ENCODE measurements at places on chromosomes 1 and 21.
A peak's percentile ranks its signal among the peaks of the same experiment; 100 is the strongest.

DNA sequence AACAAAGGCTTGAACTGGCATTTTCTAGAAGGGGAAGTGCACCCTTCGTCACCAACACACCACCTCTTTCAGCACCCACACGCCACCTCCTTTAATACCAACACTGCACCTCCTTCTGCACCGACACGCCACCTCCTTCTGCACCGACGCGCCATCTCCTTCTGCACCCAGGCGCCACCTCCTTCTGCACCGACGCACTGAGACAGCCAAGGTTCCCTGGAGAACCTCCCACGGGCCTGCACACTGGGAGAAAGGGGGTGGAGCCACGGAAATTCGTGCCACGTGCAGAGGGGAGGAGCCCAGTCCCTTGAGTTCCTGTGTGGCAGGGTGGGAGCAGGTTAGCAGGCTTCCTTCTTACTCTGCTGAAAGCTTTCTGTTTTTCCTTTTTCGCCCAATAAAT lies 327.9 kb upstream of the C1orf174 start:
- no peak for DNase-seq

- peak; percentile 91 for DNase-seq
Observed at GRCh38 chr21:45640888-45641479, 2.5 kb upstream of the PCBP3 start.

DNA sequence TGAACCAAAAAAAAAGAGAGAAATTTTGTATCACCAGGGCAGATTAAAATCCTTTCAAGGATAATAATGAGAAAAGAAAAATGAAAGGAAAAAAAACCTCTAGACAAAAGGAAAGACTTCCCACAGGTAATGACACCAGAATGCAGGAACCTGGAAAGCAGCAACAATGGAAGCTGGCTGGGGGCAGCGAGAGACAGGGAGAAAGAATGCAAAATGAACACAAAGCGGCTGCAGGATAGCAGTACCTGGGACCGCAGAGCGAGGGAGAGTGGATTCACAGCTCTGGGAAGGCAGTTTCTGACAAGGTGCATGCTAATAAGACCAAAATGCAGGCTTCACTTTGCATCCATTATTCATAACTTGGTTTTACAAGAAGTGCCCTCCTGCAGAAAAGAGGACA lies 349.0 kb downstream of the SIPA1L2 start:
- DNase-seq: no peak

- DNase-seq: peak; percentile 60
Observed at GRCh38 chr1:201721082-201722049, 107.6 kb upstream of the IPO9 start.

DNA sequence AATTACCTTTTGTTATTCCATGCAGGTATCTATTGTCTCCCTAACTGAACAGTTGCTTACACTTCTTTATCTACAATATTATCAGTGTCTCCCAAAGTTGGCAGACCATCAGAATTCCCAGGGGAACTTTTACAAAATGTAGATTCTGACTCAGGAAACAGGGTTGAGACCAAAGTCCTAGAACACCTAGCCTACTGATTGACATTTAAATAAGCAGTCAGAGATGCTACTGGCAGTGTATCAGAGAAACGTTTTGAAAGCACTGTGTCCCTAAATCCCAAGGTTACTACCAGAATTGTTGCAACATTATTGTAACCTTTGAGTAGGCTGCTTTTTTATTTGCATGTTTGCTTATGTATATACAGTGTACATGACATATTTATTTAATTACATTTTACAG lies 1.8 kb upstream of the F5 start:
- no peak for DNase-seq

- no peak for DNase-seq
Observed at GRCh38 chr21:38751379-38752050, 54.2 kb upstream of the ETS2 start.

GRCh38 chr1:205772607-205773032 lies 2.7 kb downstream of the RAB29 start:
- no peak for DNase-seq

DNA sequence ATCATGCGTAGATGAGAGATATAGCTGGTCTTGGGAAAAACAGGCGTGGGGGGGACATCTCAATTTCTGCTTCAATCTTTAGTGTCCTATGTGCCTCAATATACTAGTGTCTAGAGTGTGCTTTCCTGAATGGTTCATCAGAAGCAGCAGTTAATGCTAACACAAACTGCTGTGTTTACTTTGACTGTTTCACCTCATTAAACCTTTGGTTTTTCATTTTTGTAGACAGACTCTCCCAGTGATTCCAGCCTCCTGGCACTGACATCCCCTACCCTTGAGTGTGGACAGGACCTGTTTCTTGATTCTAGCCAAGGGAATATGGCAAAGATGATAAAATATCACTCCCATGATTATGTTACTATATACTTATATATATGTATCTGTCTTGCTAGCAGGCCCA lies 37.6 kb downstream of the ZYG11A start:
- DNase-seq: no peak

GRCh38 chr1:245310571-245311531 lies 156.1 kb downstream of the KIF26B start:
- DNase-seq: peak; percentile 45

DNA sequence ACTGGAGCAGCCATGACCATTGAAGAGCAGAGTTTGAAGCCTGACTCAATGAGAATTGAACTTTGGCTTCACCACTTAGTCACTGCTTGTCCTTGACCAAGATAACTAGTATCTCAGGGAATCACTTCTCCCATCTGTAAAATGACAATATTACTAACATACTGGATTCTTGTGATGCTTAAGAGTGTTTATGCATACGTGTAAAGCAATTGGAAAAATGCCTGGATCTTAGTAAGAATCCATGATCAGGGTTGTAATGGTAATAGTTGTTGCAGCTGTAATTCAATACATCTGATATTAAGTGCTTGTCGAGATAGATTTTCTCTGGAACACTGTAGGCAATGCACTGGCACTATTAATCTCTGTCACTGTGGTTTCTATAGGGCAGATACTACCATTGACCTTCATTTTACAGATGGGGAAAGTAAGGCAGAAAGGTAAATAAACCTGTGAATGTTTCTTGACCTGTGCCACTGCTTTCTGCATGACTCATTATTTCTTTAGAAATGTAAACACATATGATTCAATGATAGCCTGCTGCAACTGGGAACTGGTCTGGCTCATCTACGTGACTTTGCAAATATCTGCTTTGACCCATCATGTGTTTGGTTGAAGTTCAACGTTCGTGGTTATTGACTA lies 662.5 kb downstream of the PLA2G4A start:
- DNase-seq: no peak

- peak; percentile 73 for DNase-seq
Observed at GRCh38 chr1:54506594-54506993, 41.4 kb upstream of the ACOT11 start.

DNA sequence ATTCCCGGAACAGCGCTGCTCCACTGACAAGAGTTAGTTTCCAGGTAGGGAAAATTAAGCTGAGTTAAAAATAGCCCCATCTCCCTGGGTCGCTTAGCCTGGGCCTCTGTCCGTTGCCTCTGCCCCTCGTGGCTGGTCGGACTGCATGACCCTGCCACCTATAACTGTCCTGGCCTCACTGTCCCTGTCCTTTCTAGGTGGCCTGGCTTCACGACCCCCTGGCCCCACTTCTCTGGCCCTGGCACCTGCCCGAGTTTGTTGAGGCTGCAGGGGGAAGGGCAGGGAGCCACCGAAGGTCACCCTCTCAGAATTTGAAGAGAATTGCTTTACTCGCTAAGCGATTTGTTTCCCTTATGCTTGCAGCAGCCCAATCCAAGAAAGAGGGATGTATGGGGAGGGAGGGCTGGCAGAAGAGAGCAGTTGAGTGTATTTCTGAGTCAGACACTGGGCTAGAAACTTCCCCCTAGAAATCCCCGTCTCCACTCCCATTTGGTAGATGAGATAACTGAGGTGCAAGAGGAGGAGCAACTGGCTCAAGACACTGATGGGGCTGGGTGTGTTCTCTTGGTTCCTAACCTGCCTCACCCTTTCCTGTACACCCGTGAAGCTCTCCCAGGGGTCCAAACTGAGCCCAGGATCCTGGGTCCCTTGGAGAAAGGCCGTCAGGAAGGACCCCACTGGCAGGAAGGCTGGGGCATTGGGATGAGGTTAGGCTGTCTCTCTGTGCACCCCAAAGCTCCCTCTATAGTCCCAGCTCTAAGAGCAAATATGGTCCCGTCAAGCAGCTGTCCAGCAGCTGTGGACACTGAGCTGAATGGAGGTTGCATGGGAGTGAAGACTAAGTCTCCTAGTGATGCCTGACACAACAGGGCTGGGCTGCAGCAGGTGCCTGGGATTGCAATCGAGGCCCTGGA lies 2.9 kb upstream of the EDN2 start:
- no peak for DNase-seq

DNA sequence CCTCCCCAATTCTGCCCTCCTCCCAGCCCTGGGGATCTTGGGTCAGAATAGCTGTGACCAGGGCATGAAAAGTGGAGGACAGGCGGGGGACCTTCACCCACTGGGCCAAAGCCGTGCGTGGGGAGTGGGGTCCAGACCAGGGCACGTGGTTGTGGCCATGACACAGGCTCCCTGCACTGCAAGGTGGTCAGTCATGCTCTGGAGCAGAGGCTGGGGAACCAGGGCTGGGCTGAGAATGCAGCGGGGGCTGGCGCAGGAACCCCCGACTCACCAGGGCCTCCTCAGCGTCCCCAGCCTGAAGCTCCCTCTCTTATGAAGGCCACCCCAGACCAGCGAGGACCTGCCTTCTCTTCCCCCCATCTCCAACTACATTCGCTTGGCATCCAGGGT lies 2.7 kb downstream of the DVL1 start:
- DNase-seq: no peak

DNA sequence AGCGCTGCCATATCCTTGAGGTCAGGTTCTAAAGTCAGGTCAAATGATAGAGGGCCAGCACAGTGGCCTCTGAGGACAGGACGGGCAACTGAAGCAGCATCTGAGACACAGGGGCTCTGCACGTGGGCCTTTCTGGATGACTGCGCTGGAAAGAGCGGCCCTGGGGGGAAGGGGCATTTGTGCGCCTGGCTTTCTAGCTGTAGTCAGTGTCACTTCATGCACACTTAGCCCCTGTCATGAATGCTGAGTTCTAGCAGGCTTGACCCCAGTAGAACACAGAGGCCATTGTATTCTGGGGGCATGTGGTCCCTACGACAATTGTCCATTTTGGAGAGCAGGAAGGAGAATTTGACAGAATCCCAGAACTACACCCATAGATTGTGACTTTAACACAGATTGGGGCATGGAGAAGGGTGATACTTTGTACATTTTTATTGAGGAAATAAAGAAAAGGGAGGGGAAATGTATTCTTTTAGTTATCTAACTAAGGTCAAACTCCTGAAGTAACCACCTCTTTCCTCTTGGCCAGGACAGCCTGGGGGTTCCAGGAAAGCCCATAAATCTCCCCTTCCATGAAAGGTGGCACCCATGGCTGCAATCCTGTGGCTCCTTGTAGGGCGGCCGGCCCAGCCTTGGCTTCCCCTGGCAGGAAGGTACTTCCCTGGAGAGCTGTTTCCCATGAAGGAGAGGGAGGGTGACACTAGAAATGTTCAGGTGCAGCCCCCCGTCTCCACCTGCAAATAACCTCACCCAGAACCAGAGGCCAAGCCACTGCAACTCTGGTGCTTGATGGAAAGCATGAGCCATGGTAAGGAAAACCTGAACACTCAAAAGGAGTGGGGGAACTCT lies 34.4 kb downstream of the NTPCR start:
- DNase-seq: no peak

DNA sequence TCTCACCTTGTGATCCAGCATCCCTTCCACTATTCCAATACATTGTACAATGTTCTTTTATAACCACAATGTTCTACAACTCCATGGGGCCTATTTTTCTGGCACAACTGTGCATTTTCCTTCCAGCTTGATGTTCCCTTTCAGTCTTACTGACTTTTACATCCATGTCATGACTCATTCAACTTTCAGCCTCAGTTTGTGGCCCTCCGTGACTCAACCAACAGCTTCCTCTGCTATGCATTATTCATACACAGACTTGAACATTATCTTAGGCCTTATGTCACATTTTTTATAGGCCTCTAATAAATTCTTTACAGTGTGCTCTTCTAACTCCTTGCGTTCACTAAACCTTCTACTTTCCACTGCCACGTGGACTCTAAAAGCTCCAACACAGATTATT lies 119.4 kb upstream of the PRMT6 start:
- peak; percentile 33 for DNase-seq

GRCh38 chr1:165842671-165843129 lies 15.3 kb downstream of the UCK2 start:
- peak; percentile 31 for DNase-seq

GRCh38 chr1:14507262-14507661 lies 91.2 kb upstream of the KAZN start:
- no peak for DNase-seq

GRCh38 chr1:224929335-224930237 lies at the start of gene DNAH14:
Gene DNAH14 (plus strand): TSS chr1:224929675. CDS start chr1:224952703, 23,028 bp downstream.
- peak; percentile 93 for DNase-seq

DNA sequence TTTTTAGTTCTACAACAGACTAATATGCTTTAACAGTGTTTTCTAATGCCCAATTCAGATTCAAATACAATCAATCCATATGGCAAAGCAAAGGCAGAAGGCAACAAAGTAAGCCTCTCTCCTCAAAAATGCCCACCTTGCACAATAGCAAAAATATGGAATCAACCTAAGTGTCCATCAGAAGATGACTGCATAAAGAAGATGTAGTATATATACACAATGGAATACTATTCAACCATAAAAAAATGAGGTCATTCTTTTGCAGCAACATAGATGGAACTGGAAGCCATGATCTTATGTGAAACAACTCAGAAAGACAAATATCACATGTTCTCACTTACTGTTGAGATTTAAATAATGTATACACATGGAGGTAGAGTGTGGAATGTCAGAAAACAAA lies 80.7 kb downstream of the EIF4G3 start:
- DNase-seq: no peak

GRCh38 chr21:44513389-44514217 lies 26.4 kb downstream of the KRTAP10-1 start:
- DNase-seq: no peak

DNA sequence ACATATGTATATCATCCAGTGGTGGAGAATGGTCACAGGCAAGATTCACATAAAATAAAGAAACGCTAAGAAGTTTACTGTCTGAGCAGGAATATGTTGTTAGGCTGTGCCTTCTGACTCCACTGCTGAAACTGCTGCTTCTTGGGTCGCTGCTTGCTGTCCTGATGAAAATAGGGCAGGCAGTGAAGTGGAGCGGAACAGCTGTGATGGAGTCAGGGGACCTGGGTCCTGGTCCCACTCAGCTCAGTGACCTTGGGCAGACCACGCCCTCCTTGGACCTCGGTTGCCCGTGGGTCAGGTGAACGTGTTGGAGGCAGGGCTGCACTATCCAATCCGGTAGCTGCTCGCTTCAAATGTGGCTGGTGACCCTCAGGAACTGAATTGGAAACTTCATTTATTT lies 33.4 kb upstream of the IFFO2 start:
- DNase-seq: no peak

- DNase-seq: no peak
Observed at GRCh38 chr1:198678901-198679329, 40.1 kb downstream of the PTPRC start.

DNA sequence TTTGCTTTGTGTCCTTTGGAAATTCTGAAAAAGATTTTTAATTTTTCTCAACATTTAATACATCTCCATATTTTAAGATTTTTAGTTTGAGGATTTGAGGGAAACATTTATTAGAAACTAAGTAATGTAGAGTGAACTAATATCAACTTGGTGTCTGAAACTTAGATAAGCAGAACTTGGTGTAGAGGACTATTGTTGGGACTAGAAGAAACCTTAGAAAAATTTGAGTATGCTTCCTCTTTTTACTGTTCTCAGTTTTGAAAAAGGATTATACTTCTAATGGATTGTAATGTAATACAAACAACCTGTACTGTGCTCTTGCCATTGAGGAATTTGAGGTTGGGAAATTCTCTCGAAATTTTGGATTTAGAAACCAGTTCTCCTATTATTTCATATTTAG lies 2.4 kb downstream of the FNBP1L start:
- DNase-seq: no peak
